ENCODE measurements at places on chromosomes 1 and 21.

DNA sequence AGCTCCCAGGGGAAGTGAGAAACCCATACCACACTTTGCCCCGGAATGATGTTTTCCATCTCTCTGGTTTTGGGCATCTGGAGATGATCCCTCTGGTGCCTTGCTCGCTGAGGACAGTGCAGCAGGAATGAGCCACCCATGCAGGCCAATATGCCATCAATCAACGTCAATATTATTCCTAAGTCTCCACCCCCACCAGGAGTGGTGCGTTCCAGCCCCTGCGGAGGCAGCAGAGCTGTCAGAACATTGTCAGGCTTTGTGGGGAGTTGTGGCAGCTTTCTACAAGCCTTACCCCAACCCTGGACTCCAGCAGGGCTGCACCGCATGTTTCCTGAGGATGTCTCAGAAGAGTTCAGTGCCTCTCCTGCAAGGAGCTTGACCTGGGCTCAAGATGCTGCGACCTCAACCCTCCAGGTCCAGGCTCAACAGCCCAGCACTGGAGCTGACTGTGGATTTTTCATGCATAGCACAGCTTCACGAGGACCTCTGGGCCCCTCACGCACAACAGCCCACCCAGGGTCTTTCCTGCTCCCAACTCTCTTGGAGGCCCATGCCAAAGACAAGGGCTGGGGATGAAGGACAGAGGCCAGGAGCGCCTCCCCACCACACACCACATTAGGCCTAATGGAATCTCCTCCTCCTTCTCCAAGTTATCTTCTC is 67.5 kb downstream of the PSMG1 start:
- no peak for DNase-seq

- no peak for DNase-seq
These were observed 346.7 kb downstream of the USP25 start for GRCh38 chr21:16076465-16076864.

DNA sequence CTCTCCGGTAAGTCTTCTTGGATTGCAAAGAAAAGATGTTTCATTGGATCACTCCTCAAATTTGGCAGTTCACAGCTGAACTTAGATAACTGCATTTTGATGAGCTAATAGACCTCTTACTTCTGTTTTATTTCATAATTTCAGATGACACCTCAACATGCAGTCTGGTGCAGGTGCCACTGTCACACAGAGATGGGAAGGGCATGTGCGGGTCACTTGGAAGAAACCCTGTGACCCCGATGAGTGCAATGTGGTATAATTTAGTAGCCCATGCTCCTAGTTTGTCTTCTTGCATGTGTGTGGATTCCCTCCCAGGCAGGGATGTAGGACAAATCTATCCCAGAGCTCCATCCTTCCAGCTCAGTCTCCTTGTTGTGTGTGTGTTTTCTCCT is 481 bp upstream of the SLAMF1 start:
- DNase-seq, result no peak

DNA sequence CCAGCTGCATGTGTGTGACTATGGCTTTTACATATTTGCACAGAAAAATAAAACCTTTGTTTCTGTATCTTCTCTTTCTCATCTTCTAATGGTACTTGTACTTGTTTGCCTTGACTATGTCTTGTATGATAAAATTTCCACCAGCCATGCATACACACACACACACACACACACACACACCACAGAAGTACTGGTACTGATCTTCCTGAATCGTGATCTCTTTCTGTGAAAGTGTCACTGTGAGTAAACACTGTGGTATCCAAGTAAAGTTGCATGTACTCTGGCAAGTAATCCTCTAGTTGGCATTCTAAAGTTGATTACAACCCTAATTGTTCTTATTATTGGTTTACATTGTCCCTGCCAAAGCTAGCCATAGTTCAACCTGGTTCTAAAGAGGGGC is 176.7 kb downstream of the CRB1 start:
- no peak for DNase-seq

- peak; percentile 38 for DNase-seq
These were observed 459 bp downstream of the SERBP1 start for GRCh38 chr1:67429528-67430357.

GRCh38 chr1:172699111-172699510 is 40.2 kb downstream of the FASLG start:
- DNase-seq, result peak; percentile 79

DNA sequence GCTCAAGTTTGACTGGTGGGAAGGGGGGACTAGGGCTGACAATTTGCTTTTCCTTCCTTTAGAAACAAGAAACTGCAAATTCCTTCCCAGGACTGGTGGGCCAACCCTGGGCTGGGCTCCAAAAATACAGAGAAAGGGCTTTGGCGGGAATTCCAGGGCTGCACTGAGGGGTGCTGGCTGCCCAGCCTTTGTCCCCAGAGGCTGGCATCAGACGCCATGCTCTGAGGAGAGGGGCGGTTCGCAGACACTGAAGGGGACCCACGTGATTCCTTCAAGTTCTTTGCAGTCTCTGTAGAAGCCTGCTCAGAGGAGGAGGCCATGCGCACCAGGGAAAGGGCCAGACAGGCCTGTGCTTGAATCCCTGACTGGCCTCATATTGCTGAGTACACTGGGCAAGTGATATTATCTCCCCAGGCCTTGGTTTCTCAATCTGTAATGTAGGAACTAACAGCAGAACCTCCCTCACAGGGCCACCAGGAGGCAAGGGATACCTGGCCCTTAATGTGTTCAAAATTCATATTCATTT is 119.5 kb downstream of the EPHB2 start:
- DNase-seq, result no peak

- DNase-seq, result no peak
These were observed 28.7 kb downstream of the IFI44 start for GRCh38 chr1:78678324-78678723.

DNA sequence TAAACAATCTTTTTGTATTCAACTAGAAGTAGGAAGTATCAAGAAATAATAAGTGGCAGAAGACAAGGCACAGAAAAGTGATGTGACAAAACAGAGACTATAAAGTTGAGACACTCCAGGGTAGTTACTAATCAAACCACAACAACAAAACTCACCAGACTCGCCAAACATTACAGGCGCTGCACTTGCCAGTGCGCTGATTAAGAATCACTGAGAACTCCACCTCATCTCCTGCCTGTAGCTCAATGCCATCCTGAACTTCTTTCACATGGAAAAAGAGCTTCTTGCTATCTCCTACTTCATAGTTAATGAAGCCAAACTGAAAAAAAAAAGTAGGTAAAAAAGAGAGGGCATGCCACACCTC is 2.8 kb upstream of the NRAS start:
- DNase-seq, result no peak

GRCh38 chr1:8376358-8376840 is 58.5 kb downstream of the SLC45A1 start:
- DNase-seq, result no peak

DNA sequence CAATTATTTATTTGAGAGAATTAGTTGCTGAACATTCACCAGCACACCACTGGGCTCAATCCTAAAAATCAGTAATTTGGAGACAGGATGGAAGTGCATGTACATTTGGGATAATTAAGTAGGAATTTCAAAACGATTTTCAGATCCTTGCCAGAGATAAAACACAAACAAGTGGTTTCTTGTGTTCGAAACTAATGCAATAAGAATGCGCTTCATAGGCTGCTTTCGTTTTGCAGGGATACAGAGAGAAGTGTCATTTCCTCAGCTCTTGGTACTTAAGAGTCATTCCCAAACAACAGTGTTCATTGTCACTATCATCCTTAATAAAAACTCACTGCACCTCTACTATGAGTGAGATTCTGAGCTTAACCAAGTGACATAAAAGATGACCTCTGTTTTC is 20.6 kb upstream of the USP24 start:
- no peak for DNase-seq

DNA sequence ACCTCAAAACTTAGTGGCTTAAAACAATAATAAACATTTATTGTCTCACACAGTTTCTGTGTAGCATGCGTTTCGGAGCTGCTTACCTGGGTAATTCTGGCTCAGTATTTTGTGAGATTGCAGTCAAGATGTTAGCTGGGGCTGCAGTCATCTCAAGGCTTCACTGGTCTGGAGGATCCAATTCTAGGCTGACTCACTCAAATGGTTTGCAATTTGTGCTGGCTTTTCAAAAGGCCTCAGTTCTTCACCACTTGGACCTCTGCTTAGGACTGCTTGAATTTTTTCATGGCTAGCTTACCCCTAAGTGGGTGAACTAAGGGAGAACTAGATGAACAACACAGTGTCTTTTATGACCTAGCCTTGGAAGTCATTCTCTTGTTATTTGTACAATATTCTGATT is 21.0 kb downstream of the XPR1 start:
- DNase-seq, result no peak

- DNase-seq, result no peak
These were observed 492 bp downstream of the FOXO6 start for GRCh38 chr1:41361495-41362356.

GRCh38 chr1:207319199-207319598 is 2.3 kb upstream of the CD55 start:
- no peak for DNase-seq

GRCh38 chr1:224287714-224288113 is 42.3 kb downstream of the NVL start:
- no peak for DNase-seq

DNA sequence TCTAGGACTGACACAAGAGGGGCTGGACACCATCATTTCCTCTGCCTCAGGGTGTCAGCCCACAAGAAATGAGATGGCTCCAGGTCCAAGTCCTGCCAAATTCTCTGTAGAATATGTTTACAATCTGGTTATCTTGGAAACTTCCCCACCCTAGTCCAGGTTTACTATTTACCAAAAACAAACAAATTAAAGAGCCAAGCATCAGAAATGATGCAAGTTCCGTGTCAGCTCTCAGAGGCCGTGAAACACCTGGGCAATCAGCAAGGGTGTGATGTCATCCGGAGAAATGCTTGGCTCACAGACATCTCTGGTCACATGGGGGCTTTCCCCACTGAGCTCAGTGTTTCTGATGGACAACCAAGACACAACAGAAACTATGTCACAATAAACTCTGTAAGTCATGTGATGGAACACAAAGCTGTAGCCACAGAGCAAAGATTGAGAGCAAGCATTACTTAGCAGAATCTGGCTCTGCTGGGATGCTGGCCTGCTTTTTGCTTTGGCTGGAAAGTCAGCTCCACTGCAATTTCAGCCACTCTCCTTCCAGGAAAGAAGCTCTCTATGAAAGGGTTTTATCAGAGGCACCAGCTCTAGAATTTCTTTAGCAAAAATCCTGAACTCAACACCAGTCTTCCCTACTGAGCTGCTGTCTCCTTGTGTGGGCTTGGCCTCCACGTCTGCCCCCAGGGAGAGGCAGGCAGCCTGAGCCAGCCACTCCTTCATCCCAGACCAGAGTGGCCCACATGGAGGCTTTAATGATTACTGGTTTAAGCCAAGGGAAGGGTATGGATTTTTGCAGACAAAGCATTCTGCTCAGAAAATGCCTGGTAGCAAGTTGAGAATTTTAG is 55.9 kb downstream of the NENF start:
- peak; percentile 59 for DNase-seq
